Astrocyte of the spinal cord (primary cell): ENCODE measurements at places on chromosomes 7 and 10.
A peak's percentile ranks its signal among the peaks of the same experiment; 100 is the strongest.

DNA sequence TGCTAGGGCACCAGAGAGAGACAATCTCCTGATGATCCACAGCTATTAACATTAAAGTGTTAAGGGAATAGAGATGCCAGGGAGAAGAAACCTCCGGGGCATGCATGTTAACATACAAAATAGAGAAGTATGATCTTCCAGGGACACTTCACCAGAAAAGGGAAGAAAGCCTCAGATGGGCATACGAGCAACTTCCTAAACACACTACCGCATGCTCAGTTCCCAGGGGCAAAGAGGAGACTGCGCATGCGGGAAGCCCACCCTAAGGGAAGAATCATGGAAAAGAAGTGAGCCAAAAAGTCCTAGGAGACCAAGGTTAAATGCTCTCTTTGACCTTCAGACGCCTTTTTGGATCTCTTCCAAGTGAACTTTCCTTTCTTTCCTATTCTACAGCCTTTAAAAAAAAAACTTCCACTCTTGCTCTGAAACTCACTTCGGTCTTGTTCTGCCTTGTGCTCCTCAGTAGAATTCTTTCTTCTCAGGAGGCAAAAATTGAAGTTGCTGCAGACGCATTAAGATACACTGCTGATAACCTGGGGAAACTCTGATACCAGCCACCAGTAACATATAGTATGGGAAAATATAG, 1211.3 kb downstream of the REEP3 start:
- DNase-seq, result no peak

DNA sequence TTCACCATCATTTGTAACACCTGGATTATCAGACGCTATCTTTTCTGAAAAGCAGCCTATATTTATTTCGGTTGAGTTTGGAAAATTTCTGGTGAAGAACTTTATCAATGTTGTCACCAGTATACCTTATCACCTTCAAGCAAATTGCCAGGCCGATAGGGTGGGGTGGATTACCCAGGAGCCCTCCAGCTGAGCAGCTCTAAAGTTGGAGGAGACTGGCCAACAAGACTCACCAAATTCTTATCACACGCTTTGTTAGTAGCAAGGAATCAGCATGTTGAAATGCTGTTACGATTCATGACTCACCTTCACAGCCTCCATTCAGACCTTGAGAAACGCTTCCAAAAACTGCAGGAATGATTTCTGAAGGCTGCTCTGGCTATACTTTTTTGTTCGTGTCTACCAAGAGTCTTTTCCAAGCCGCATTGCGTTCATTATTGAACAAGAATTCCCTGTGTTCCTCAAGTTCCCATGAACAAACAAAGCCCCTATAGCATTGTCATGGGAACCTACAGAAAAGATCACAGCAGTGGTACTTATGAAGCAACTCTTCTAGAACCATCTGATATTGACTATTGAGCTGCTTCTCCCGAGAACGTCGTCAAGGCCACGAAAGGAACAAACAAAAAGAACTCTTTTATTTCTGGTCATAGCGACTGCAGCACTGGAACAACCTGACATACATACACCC, 291.4 kb downstream of the SFMBT2 start:
- peak; percentile 32 for DNase-seq

- no peak for DNase-seq
Observed at GRCh38 chr7:54331311-54331710, 210.9 kb upstream of the VSTM2A start.

- peak; percentile 30 for DNase-seq
Observed at GRCh38 chr7:114409750-114410149, 4.9 kb upstream of the FOXP2 start.

DNA sequence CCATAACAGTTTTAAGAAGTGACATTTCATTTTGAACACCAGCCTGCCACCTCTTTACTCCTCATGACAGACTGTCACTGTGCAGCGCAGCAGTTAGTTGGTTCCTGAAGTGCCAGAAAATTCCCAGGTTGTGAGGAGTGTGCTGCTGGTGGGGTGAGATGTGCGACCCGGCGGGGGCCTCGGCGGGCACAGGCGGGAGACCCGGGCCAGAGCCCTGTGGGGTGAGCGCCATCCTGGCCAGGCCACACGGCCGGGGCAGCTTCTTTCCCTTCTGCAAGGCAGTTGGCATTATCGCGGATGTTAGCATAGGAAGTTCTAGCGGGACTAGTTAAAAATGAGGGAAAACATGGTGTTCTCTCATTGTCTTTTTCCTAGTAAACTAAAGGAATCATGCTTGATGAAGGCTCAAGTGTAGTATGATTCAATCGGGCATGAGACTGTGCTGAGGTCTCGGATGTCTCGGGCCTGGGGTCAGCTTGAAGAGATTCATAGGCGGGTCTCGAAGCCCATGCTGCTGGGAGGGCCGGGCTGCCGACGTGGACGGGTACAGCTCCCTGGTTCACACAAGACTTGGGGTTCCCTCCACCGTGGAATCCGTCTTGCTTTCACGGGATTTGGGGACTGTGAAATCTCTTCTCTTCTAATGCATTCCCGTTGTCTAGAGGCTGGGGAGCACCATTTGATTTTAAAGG, 56.1 kb downstream of the MGMT start:
- no peak for DNase-seq

- DNase-seq, result no peak
Observed at GRCh38 chr10:96619120-96619519, 32.3 kb upstream of the TM9SF3 start.

DNA sequence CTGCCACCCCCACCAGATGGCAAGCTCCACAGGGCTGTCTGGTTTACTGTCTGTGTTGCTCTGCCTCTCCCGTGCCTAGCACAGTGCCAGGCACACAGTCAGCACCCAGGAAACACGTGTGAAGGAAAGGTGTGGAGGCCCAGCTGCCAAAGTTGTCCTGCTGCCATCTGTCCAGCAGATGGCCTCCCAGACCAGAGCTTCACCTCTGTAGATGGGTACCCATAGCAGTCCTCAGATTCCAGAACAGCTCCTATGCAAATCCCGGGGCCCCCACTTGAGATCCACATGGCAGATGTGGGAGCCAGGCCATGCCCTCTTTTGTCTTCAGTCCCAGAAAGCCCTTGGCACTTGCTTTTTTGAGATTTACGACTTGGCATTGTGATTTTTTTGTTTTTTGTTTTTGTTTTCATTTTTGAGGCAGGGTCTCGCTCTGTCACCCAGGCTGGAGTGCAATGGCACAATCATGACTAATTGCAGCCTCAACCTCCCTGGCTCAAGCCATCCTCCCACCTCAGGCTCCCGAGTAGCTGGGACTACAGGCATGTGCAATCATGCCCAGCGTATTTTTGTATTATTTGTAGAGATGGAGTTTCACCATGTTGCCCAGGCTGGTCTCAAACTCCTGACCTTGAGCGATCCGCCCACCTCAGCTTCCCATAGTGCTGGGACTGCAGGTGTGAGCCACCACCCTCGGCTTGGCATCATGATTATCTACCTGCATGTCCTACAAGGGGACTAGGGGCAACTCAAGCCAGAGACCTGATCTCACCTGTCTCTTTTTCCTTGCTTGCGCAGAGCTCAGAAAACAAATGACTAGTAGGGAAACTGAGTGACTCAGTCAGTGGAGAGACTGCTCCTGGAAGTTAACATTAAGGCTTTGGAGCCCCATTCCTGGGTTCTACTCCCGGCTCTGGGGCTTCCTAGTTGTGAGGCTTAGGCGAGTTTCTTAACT, 16.9 kb upstream of the PALD1 start:
- peak; percentile 50 for DNase-seq

- DNase-seq, result peak; percentile 28
Observed at GRCh38 chr7:50693455-50694130, 89.1 kb downstream of the GRB10 start.

- peak; percentile 53 for DNase-seq
Observed at GRCh38 chr10:125158601-125159485, 1.5 kb downstream of the CTBP2 start.

DNA sequence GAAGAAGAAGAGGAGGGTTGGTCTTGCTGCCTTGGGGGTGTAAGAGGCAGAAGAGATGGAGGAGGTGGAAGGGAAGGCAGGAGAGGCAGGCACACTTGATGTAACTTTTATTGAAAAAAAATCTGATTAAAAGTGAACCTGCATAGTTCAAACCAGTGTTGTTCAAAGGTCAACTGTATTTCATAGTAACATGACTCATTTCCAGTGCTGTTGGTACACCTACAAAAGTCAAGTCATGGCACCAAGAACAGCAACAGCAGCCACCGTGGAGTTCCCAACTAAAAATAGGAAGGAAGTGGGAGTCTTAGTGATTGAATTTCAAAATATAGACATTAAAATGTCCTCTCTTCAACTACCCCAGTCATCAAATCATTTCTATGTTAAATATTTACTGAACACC, 88.5 kb downstream of the CTNNA3 start:
- peak; percentile 20 for DNase-seq

GRCh38 chr10:19200211-19200610, 151.6 kb downstream of the MALRD1 start:
- no peak for DNase-seq

DNA sequence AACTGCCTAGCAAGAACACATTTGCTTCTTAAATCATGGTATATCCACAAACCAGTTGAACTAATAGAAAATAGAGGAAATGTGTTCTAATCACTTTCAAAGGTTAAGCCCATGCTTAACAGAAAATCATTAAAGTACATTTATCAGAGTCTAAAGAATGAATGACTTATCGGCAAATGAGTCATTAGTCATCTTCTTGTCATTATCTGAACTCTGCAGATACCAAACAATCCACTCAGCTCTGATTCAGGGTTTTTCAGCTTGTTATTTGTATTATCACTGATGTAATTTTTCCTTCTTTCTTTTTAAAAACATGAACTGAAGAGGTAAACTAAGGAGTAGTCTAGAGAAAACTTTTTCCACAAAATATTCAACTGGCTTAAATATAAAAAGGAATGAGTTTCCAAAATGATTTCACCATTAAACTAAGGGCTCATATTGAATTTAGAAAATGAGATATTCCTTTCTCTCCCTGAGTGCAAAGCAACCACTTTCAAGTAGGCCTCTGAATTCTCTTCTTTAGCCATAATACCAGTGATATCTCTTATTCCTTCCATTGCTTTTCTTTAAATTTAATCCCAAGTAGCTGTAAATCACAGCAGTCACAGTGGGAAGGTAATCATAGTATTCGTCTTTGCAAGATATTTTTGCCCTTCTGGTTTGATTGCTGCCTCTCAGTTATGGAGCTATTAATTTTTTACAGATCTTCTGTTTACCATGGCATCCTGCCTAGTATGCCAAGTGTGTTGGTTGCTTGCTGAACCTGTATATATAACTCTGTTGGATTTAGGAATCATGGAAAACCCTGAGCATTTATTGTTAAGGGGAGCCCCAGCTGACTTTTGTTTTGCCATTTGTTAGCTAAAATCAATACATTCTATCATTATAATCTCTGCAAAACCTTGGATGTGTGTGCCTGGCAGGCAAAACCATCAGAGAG, 125.1 kb downstream of the THSD7A start:
- no peak for DNase-seq

GRCh38 chr7:57437581-57437980, 12.4 kb upstream of the ZNF716 start:
- no peak for DNase-seq

- no peak for DNase-seq
Observed at GRCh38 chr10:104690959-104691358, 49.9 kb downstream of the SORCS3 start.

- no peak for DNase-seq
Observed at GRCh38 chr7:101612885-101613515, 16.1 kb downstream of the MYL10 start.

GRCh38 chr10:119620241-119621077, 23.7 kb upstream of the TIAL1 start:
- peak; percentile 35 for DNase-seq

- no peak for DNase-seq
Observed at GRCh38 chr7:139647814-139648390, 124.4 kb downstream of the CLEC2L start.

GRCh38 chr7:18590241-18590640, 94.7 kb downstream of the HDAC9 start:
- DNase-seq, result no peak

DNA sequence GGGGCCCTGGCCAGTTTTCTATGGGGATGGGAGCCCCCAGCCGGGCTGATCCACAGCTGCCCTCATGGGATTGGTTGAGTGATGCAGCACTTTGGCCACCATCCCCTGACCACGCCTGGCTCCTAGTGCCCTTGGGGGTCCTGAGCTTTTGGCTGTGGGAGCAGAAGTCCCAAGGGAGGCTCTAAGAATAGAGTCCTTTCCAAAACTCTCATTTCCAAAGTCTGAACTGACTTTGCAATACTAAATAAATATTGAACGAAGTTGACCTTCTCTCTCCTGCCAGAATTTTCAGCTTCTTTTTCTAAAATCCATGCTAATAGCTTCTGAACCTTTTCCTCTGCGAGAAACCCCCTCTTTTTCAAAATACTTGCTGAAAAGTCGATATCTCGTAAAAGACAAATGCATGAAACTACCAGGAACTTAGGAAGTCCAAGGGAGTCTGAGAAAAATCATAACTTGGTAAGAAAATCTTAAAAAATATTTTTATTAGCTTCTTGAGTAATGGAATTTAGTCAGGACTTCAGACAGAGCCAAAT, 62.7 kb upstream of the IGFBP3 start:
- DNase-seq, result no peak

- DNase-seq, result peak; percentile 50
Observed at GRCh38 chr10:61971003-61971325, 69.5 kb downstream of the ARID5B start.

GRCh38 chr7:1054861-1055450, 10.6 kb downstream of the GPR146 start:
- peak; percentile 64 for DNase-seq

DNA sequence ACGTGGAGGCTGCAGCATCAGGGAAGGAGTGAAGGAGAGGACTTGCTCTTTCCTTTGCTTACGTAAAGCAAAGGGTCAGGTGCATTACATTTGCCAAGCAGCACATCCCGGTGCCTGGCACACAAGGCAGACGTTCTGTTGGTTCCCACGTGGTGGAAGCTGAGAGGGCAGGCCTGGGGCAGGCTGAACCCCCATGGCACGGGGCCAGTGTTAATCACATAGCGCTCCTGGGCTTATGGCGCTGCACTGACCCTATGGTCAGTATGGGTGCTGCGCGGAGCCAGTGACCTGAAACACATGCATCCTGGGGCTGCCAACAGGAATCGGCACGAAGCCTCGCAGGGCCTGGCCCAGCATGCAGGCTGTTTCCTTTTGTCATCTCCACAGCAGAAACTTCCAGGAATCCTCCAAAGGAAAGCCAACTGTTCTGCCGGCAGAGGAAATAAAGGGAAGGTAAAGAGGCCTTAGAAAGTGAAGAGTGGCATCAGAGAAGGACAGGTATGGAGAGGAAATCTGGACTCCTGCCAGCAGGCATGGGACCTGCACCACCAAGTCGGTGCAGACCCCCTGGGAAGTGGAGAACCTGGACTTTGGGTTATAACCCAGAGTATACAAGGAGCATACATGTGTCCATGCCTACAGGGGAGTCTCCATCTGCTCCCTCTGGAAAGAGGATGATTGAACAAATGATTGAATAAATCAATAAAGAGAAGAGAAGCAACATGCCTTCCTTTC, 560.2 kb downstream of the TCERG1L start:
- DNase-seq, result no peak

- DNase-seq, result no peak
Observed at GRCh38 chr7:4726566-4726965, 44.5 kb downstream of the FOXK1 start.
